Upper lobe of left lung (tissue), 6 donors: ENCODE measurements at places on chromosomes 2 and 18. TPM values are rescaled to one million over a fixed set of nuclear protein-coding genes. Genes with fewer than 3 reads are reported as not detected.

DNA sequence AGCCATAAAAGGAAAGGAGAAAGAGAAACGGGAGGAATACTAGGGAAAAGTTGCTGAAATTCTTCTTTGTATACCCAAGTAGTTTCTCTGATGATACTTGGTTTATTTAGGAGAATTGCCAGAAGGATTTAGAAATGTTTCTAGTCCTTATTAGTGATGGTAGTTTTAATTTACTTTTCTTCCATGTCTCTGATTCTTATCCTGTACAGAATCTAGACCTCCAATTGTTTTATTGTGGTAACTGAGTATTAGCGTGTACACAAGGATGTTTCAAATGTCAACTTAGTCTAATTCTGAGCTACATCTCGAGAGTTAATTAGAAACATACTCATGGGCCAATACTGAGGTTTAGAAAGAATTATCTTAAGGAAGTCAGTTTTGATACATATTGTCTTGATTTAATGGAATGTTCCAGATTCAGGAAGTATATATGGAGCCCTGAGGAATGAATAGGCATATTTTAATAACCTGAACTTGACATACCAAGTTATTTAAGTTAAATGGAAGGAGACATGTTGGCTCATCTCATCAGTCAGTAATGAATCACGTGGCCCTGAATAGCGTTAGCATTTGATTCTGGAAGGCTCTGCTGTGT is 219.6 kb downstream of the LTBP1 start:
- DNase-seq = no peak

The IKZF2 gene
- total RNA-seq = 14.4 TPM

The VWA3B gene
- 0.72 TPM for total RNA-seq

DNA sequence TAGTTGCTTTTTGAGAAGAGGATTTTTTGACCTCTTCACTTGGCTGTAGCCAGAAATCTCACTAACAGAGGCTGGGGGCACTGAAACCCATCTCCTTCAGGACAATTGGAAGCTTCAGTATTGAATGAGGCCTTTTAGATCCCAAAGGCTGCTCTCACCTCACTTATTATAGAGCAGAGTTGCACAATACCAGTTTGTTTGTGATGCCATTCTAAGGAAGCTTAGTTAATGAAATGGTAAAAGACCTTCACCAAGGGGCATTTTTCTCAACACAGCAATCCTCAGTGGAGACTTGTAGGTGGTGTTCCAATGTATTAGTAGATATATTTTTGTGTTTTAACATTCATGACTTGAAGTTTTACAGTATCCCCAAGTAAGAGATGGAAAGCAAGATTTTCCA is 71.0 kb upstream of the RFX8 start:
- DNase-seq = no peak

DNA sequence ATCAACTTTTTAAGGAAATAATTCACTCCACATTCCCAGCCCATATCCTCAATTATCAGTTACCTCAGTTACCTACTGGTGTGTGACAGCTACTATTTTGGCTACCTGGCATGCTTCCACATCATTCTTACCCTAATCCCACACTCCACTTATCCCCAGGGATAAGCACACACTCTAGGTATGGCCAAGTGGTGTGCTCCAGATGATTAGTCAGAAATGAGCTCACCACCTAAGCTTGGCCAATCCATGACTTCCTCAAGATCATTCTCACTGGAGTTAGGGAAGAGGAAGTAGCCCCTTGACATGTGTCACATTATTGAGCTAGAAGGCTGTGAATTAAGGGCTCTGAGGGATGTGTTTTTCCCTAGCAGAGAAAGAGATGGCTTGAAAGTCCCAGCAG is 20.9 kb upstream of the SMAD4 start:
- DNase-seq = no peak

- peak; percentile 84 for DNase-seq
These were observed 3.2 kb downstream of the EMX1 start for GRCh38 chr2:72920318-72921087.

DNA sequence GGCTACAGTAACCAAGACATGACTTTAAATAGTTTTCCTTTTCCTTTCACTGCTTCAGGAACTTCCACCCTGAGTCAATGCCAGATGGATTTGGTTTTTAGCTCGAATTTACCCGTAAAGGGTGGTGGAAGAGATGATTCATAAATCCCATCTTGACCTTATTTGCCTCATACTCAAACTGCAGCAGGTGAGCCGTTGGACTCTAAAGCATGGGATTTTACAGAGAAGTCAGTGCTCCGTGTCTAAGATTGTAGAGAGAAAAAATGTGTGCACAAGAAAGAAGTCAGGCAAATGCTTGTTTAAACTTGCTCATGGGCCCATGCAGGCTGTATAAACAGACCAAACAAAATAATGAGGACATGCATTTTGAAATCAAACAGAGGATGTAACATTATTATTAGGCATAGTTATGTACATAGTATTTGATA is 369.7 kb upstream of the TRIB2 start:
- DNase-seq = no peak

DNA sequence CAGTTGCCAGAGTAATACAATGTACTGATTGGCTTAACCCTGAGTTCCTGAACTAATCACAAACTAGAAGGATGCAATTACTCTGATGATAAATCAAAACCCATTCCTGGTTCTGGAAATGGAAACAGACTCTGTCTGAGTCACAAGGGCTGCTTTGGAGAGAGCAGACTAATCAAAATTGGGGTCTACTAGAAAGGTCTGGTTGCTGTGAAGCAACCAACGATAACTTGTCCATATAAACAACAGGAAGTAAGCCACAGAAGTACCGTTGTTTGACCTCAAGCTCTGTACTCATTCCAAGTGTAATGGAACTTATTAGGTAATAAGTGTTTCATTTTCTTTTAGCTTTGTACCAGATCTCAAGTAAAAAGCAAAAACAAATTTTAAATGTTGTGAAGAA is 49.7 kb downstream of the RASGRP3 start:
- DNase-seq = no peak

GRCh38 chr2:218569038-218569431 is 396 bp downstream of the CNOT9 start:
- DNase-seq = peak; percentile 54

The AMER3 gene
- total RNA-seq = not detected

The NOL4 gene
- total RNA-seq = not detected

DNA sequence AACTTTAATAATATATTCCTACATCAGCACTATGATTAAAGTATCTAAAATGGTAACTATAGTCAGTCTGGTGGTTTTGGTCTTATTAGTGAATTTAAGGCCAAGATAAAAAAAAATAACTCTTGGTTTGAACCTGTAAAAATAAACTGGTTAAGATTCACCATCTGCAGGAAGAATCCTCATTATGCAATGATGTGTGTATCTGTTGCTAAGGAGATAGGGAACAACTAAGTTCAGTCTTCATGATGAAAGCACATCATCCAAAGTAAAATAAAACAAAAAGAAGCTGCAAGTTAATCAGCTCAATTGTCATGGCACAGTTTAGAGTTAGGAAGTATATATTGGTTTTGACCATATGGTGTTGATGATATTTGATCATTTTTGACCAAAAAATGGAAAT is 466.0 kb downstream of the NYAP2 start:
- DNase-seq = no peak

DNA sequence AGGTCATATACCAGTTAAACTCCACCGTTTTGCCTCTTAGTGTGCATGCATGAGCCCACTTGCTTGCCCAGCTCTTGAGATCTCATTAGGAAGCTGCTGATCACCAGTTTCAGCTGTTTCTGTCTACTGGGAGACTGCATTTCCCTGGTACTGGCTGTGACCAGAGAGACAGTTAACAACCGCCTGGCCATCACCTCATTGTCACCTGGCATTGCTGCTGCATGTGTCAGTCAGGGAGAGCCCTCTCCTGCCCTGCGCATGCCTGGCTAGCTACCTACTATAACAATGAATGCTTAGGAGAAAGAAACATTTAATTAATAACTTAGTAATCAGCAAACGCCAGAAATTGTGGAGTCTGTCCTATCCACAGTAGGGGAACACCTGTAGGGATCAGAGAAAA is 265.8 kb upstream of the CYRIA start:
- DNase-seq = no peak

- no peak for DNase-seq
These were observed 160.0 kb downstream of the KCNH7 start for GRCh38 chr2:162678551-162678950.

DNA sequence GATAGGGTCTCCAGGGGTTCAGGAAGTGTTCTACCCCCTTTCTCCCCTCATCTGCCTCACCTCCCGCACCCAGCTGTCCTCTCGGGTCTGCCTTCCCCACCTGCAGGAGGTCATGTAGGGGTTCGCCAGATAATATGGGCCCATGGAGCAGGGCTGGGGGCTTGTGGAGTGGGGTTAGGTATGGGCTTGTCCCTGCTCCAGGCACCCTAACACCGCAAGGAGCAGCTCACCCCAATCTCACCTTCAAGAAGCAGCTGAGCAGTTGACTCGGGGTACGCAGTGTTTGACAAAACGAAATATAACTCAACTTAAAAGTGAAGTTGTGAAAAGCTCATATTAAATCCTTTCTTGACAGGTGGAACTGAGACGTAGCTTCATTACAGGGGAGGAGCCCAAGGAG is 99.6 kb downstream of the CTIF start:
- DNase-seq = no peak

The CDH20 gene
- total RNA-seq = not detected

DNA sequence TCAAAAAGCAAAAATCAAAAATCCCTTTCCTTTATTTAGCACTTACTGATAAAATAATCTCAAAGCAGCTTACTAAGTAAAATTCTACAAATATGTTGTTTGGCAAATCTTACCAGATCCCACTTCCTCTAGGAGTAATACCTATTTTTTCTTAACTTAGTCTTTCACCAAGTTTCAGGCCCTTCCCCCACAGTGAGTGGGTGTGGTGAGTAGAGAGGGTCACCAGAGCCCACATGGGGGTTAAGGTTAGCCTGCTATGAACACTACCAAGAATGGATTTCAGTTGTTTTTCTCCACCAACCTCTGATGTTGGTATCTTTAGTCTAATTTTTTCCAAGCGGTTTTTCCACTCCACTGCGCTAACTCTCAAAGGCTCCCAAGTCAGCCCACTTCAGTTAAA is 23.2 kb downstream of the PIAS2 start:
- no peak for DNase-seq

The SLC30A3 gene
- 2.3 TPM for total RNA-seq

DNA sequence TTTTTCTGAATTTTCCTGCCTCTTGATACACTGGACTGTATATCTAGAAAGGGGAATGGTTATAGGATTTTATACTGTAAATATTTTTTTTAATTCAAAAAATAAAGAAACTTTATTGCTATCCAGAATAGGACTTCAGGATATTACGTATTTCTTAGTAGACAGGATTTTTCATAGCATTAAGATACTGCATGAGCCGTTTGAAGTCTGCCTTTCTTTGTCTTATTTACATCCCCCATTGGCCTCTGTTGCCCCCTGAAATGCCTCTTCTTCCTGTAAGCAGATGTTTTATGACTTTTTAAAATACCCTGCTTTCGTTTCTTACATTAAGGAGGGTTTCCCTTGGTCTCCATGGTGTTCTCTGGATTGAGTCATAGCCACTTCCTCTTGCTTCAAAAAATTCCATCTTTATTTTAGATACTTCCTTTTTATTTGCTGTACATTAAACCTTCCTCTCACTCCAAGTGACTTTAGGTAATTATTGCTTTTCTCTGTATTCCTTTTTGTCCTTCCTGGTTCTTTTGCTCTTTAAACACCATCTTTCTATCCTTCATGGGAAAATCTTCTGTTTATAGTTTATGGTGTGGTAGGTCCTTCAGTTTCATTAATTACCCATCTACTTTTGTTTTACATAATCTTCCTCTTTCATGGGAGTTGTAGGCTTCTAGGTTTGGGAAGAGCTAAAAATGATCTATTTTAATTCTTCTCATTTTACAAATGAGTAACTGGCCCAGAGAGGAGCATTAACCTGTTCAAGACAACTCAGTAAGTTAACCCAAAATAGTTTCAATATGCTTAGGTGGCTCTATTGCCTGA is 72.6 kb downstream of the ZNF532 start:
- no peak for DNase-seq

- no peak for DNase-seq
These were observed 10.9 kb downstream of the TBC1D8 start for GRCh38 chr2:101140237-101140636.

DNA sequence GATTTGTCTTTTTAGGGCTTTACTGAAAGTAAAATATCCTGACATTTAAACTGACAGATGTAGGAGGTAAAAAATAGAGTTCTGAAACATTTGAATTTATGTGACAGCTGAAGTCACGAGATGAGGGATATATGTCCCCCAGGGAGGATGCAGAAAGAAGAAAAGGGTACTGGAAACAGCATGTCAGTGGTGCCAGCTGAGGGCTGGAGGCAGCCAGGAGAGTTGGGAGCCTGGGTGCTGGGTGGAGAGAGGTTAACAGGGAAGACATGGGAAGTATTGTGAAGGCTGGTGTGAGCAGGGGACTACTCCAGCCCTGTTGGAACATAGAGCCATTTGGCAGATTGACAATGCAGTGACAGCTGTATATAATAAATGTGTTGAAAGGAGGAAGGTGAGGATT is 11.8 kb upstream of the MOCOS start:
- DNase-seq = no peak

- no peak for DNase-seq
These were observed 46.8 kb downstream of the RPIA start for GRCh38 chr2:88738271-88738670.

The SLC5A7 gene
- total RNA-seq = 0.40 TPM

The B3GNT7 gene
- total RNA-seq = 64.5 TPM
